Activated T-cell treated with anti-CD3 and anti-CD28 coated beads for 4 hours (primary cell): ENCODE measurements at places on chromosomes 3 and 15.

DNA sequence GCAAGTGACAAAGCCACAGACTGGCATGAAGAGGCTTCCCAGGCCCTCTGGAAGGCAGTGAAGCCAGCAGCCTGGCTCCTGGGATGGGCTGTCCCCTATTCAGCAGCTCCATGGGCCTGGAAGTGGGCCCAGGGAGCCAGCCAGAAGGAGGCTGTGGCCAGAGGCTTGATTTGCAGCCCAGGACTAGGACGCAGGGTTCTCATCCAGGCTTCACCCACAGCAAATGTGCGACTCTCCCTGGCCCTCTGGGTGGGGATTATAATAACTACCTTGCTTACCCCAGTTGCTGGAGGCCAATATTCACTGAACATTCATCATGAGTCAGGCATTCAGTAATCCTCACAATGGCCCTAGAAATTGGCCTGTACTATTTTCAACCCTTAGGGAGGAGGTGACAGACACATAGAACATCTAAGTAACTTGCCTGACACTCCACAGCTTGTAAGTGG lies 24.6 kb upstream of the SRP14 start:
- DNase-seq: no peak

GRCh38 chr3:151152455-151153079 lies 50.4 kb downstream of the GPR171 start:
- no peak for DNase-seq

DNA sequence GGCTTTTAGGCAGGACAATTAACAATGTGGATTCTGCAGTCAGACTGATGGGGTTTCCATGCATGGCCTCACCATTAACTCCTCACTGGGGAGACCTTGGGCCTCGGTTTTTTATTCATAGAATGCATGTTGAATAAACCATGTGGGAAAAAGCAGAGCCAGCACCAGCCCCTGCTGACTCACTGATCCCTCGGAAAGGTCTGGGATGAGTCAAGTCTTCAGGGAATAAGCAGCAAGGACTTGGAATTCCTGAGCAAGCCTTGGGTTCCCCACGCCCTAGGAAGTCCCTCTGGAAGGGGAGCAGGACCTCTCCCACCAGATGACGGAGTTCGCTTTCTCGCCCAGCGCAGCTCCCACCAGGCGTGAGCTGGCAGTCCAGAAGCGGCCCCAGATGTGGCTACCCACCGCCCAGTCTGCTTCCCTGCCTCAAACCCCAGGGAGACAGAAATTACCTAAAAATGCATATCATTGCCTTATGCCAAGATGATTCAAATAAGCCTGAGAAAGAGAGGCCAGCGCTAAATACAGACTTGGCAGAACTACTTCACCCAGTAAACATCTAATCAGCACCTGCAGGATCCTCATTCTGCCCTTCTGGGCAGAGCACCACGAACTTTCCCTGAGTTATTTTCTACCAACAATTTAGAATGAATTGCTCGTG lies 45.4 kb downstream of the BTD start:
- no peak for DNase-seq

- no peak for DNase-seq
Measured at GRCh38 chr15:33375236-33375635, 64.5 kb downstream of the RYR3 start.

DNA sequence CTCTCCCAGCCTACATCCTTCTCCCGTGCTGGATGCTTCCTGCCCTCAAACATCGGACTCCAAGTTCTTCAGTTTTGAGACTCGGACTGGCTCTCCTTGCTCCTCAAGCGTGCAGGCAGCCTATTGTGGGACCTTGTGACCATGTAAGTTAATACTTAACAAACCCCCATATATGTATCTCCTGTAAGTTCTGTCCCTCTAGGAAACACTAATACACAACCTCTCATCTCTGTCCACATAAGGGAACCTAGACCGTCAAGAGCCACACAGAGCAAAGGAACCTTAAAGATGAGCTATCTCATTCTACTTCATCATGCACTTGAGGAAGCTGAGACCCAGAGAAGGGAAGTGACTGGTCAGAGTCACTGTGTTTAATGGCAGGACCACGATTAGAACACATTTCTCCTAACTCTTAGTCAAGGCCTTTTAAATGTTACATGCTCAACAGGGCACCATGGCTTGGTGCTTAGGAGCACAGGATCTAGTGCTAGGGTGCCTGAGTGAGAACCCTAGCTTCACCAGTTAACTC lies 50.3 kb downstream of the NPTN start:
- DNase-seq: no peak

DNA sequence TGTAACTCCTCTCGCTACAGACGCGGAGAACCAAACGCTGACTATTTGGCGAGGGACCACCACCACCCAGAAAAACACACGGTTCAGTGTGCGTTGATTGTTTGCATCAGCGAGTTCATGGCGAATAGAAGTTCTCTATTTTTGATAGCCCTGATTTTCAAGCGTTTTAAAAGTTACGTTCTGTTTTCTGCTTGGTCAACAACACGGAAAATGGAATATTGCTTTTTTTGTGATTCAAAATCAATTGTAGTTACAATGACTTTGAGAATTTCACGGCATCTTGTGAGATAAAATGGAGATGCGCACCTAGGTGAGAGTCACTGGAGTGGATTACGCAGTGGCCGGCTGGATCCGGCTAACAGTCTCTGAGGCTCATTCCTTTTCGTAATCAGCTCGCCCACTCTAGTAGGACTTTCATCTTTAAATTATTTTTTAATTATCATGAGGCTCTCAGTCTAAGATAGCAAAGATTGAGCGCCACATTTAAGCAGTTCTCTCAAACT lies 54.8 kb downstream of the CCDC54 start:
- DNase-seq: no peak

DNA sequence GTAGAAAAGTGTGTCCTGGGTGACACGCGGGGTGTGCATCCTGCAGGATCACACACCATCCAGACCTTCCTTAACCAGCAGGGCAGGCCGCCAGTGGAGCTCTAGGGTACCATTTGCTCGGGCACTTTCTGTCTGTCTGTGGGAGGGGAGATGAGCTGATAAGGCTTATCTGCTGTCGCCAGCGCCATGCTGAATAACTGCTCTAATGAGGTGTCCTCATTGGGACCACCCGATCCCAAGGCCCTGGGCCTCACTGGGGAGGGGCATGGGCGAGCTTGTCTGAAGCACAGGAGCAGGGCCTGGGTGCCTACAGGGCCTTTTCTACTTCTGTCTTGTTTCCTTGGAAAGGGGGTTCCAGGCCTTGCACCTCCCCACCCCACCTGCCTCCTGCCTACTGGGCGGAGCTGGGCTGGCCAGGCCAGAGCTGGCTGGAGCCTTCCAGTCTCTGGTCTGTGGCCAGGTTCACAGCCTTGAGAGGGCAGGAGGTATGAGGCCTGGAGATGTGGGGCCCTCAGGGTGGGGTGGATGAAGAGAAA lies 2.5 kb upstream of the GATA2 start:
- no peak for DNase-seq

GRCh38 chr3:16618721-16619120 lies 13.5 kb upstream of the DAZL start:
- no peak for DNase-seq

GRCh38 chr3:186108106-186108940 lies 566 bp downstream of the ETV5 start:
- no peak for DNase-seq

DNA sequence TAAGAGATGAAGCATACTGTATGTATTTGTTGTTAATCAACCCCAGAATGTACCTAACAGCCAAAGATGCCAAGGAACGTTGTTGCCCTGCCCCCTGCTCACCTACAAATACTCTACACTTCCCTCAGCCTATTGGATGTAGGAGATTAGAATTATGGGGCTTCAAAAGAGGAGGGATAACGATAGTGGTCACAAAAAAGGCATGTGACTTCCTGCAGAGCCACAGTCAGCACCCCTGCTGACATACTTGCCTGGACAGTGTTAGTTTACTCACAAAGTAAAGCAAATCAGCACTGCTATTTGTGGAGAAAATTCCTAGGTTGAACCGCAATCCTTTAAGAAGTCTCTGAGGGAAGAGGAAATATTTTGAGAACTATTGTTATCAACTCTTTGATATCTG lies 37.9 kb downstream of the PARP15 start:
- DNase-seq: no peak
